ENCODE measurements at places on chromosomes 12 and 14.

DNA sequence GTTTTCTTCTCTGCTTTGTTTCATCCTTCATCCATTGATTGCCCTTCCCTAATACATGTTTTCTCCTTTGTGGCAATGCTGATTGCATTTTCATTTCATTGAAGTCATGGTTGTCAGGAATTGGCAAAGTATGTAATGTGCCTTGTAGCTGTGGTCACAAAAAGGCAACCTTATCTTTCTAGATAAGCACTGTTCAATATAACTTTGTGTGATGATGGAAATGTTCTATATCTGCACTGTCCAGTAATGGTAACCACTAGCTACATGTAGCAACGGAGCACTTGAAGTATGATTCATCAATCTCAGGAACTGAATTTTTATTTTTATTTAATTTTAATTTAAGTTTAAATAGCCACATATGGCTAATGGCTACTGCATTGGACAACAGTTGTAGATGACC, 79.8 kb downstream of the PCNX1 start:
- DNase-seq: no peak

- no peak for DNase-seq
Measured at GRCh38 chr14:43135877-43136411, 1371.1 kb downstream of the FSCB start.

- DNase-seq: no peak
Measured at GRCh38 chr12:121050725-121051124, 11.7 kb upstream of the OASL start.

- no peak for DNase-seq
Measured at GRCh38 chr12:124842800-124843510, 20.7 kb downstream of the SCARB1 start.

DNA sequence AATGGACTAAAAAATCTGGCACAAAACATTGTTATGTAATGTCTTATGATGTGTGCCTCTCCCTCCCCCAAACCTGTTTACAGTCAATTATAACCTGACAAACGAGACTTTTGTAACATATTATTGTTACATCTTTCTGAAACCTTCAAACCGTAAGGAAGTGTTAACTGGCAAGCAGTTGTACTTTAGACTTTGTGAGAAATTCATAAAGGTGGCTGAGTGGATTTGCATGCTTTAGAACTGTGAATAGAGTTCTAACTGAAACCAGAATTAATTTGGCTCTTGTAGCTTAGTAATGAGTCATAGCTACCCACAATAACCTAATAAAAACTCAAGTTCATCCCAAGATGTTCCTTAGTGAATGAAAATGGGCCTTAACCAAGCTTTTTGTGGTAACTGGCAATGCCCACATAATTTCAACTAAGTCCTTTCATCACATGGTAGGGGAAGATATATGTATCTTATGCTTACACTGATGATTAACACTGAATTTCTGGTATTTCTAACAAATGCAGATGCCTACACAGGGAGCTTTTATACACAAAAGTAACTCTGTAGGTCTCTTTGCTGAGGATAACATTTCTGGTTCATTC, 29.7 kb downstream of the RAD9B start:
- peak; percentile 73 for DNase-seq

- no peak for DNase-seq
Measured at GRCh38 chr12:71973687-71974086, 35.0 kb downstream of the TPH2 start.

DNA sequence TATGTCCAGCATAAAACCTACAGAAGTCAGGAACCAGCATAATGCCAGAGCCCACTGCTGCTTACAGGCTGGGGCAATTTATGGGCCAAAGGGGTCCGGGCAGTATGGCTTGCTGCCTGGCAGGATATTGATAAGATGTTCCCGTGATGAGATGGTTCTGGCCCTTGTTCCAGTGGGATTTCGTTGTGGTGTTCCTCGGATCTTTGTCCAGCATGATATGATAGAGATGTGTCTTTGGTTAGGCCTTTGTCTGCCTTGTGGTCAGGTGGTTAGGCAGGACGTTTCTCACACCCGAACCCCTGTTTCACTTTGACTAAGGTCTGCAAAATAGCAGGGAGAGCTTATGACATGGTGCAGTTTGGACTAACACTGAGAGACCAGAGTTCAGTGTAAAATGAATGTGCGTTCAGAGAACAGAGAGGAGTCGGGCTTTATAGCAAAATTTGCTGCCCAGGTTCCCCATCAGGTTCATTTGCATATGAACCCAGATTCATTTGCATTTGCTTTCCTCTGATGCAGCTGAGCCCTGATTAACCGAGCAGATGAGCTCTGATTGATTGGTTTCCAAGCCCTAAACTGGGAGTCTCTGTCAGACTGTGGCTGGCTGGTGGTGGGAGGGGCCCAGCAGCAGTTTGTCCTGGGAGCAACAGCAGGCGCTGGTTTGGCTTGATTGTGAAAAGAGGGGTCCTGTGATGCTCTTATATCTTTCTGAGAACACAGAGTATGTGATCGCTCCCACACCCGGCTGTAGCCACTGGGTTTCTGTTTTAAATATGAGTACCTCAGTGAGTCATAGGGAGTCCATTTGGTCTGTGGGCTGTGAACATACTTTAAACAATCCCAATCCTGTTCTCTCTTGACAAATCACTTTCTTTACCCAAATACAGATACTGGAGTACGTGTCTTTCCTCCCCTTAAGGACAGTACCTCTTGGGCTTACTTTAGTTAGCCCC, 156.3 kb upstream of the PZP start:
- DNase-seq: peak; percentile 11

GRCh38 chr12:116532986-116533342, 26.2 kb upstream of the MAP1LC3B2 start:
- no peak for DNase-seq

GRCh38 chr14:97233319-97233985, 436.3 kb downstream of the VRK1 start:
- DNase-seq: no peak

GRCh38 chr14:80713076-80713850, 228.3 kb downstream of the CEP128 start:
- no peak for DNase-seq

- DNase-seq: no peak
Measured at GRCh38 chr12:11600199-11600598, 49.3 kb upstream of the ETV6 start.

DNA sequence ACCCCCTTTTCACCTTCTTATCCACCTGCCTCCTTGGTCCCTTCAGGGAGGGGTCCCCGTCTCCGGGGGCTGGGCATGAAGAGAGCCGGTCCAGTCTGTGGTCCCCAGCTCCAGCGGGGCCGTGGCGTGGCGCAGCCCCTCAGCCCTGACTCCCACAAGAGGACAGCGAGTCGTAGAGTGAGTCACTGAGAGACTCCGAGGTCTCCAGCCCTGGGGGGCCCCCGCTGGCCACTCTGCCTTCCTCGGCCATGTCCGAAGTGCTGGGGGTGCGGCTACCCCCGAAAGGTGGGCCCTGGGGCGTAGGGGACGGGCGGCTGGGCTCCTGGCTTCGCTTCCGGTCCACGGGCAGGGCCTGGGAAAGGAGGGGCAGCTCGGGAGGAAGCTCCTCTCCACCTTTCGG, 36.5 kb downstream of the NCKAP5L start:
- no peak for DNase-seq

- DNase-seq: no peak
Measured at GRCh38 chr14:95313707-95314106, 6.0 kb downstream of the CLMN start.

DNA sequence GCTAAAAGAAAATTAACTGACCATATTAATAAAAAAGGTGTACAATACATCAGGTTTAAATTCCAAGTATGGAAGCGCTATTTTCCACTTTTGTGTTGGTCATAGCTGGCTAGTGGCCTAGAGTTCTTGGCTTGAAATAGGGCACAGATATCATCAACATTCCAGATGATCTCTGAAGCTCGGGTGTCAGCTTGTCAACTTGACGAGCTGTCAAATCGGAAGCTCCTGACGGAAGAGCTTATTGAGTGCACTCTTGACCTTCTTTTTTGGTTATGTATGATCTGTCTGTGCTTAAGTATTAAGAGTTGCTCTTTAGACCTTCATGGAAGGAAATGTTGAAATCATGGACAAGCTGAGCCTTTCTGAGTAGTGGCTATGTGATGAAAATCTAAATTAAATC, 177.9 kb downstream of the APAF1 start:
- DNase-seq: no peak

- DNase-seq: peak; percentile 6
Measured at GRCh38 chr12:88142610-88142991, 494 bp downstream of the TMTC3 start.

GRCh38 chr12:15719230-15719629, 70.0 kb downstream of the EPS8 start:
- DNase-seq: no peak

- no peak for DNase-seq
Measured at GRCh38 chr12:15534322-15534721, 212.0 kb downstream of the PTPRO start.

GRCh38 chr14:91067186-91067585, 6.7 kb upstream of the RPS6KA5 start:
- no peak for DNase-seq

- no peak for DNase-seq
Measured at GRCh38 chr14:98564006-98564405, 708.0 kb downstream of the BCL11B start.

DNA sequence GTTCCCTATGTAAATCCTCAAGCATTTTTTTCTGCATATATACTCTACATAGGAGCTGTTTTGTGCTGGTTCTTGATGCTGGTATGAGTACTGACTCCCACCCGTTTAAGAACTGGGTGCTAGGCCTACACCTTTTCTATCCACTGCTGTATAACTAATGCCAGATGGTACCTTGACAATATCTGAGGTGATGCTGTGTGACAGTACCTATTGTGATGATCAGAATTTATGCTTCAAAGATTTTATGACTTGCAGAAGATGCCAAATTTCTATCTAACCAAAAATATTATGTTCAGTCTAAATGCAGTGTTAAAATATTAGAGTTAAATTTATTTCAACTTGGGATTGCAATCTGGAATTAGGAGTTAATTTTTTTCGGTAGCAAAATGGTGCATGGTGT, 272.3 kb upstream of the NOVA1 start:
- DNase-seq: no peak

GRCh38 chr12:104649217-104649824, 192.6 kb downstream of the CHST11 start:
- DNase-seq: no peak

DNA sequence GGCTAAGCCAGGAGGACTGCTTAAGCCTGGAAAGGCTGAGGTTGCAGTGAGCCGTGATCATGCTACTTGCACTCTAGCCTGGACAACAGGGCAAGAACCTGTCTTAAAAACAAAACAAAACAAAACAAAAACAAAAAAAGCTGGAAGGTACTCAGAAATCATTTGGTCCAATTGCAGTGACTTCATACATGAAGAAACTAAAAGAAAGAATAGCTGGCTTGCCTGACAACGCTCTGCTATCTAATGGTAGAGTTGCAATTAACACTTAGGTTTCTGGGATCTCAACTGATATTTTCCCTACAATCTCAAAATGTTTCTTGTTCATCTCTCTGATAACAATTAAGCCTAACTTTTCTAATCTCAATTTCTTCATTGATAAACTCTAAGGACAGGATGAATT, 13.7 kb downstream of the EEA1 start:
- no peak for DNase-seq

GRCh38 chr14:104694991-104695659, 5.7 kb downstream of the INF2 start:
- DNase-seq: peak; percentile 94

- peak; percentile 85 for DNase-seq
Measured at GRCh38 chr12:29796823-29797263, 13.1 kb upstream of the TMTC1 start.

- no peak for DNase-seq
Measured at GRCh38 chr12:19095331-19095730, 34.2 kb upstream of the PLEKHA5 start.

- no peak for DNase-seq
Measured at GRCh38 chr12:22180705-22181104, 134.7 kb downstream of the CMAS start.

GRCh38 chr14:25400607-25401206, 350.8 kb upstream of the STXBP6 start:
- DNase-seq: peak; percentile 32

GRCh38 chr12:130627175-130627574, 88.9 kb downstream of the RIMBP2 start:
- no peak for DNase-seq

DNA sequence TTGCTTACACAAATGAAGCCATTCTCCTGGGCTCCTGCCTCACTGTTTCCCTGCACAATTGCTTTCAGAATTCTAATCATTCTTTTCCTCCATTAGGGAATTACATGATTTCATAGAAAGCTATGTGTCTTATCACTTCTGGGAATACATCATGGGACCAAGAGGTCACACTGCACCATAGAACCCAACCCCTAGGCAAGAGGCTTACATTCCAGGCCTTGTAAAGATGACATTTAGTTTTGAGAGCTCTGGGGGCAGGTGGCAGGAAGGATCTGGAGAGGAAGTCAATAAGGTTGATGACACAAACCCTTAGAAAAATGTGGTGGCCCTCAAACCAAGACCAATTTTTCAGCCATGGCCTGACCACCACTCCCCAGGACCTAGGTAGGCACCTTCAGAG, 57.1 kb downstream of the NUAK1 start:
- DNase-seq: peak; percentile 57

- DNase-seq: no peak
Measured at GRCh38 chr12:131087302-131087818, 133.7 kb downstream of the ADGRD1 start.

- peak; percentile 91 for DNase-seq
Measured at GRCh38 chr14:74571901-74572725, 39.9 kb downstream of the LTBP2 start.

DNA sequence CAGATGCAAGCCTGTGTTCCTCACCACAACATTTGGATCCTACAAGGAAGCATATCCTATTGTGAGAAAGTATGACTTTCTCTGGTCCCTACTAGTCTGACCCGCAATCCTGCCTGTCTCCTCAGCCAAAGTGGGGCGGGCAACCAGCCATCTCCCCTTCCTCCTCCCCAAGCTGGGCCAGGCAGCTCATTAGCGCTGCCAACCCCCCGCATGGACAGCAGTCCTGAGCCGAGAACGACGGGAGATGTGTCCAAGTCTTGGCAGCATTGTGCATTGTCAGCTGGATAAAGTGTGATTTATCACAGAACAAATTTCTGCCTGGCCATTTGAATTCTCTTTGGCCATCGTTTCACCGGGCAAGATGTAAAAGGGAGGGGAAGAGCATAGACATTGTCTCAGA, 139.4 kb downstream of the SLC15A4 start:
- DNase-seq: no peak

DNA sequence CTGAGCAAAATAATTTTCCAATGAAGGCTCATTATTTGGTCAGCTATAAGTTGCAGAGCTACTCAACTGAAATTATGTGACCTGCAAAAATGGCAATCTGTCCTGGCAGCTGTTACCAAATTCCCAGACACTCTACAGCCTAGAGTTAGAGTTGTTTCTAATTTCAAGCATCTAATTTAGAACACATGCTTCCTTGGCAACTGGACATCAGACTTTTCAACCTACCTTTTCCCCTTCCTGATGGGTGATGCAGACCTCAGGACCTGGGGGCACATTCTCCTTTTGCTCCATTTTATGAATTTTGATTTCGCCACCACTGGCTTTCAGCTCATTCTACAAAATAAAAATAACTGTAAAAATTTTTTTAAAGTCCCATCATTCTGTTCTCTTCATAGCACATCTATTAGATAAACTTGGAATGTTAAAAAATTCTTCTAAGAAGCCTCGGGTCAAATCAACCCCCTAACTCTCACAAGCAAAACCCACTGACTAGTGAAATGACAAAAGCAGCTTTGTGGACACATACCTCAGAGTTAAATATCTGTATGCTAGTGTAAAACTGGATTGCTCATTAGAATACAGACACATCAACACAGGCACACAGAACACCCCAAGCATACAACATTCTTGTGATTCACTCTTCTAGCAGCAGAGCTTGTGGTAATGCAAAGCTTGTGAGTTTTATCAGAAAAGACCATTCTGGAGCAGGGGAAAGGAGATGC, 33.5 kb upstream of the CERS5 start:
- DNase-seq: peak; percentile 43
